ENCODE measurements at places on chromosomes 7 and 10.

DNA sequence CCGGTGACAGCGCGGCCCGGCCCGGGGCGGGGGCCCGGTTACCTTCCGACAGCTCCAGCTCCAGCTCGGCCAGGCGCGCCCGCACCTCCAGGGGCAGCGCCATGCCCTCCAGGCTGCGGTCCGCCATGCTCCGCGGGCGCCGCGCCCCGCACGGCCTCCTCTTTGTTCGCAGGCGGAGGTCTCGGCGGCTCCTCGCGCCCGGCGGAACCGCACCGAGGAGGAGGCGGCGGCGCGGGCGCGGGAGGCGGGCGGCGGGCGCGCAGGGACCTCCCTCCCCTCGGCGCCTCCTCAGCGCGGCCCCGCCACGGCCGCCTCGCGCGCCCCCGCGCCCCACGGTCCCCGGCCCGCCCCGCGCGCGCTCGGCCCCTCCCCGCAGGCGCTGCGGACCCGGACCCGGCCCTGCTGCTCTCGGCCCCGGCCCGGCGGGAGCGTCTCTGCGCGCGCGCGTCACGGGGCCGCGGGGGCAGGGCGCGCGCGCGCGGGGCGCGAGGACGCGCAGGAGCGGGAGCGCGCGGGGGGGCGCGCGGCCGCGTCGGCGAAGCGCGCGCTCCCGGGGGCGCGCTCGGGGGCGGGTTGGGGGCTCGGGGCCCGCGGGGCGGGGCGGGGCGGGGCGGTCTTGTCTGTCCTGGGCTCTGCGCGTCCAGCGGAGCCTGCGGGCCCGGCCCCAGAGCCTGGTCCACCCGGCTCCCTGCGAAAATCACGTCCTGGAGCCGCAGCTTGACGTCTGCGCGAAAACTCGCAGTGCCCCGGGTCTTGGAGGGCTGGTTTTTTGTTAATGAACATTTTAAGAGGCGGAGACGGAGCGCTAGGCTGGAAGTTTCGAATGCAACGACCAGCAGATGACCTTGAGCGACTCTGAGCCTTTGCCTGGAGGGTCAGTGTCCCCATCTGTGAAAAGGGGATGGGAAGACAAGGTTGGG is at the start of gene DIP2C:
DIP2C (minus strand) TSS at position 217 of the 920 bp plus-strand sequence; CDS start at position 127, 90 bp downstream.
- DNase-seq = peak; percentile 37

DNA sequence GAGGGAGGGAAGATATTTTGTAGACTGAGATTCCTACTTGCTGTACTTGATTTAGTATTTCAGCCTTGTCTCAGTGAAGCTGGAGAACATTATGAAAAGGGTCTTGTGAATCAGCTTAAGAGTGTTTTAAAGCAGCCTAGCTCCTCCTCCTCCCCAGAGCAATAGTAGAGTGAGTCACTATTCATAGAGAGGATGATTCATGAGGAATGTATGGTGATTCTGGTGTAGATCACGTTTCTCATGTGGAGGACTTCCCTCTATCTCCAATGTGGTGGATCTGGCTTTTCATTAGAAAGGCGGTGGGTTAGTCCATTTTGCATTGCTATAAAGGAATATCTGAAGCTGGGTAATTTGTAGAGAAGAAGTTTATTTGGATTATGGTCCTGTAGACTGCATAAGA is 340.1 kb upstream of the CHRM2 start:
- DNase-seq = peak; percentile 65

- DNase-seq = no peak
Measured at GRCh38 chr10:133364645-133365431, 7.0 kb upstream of the FUOM start.

DNA sequence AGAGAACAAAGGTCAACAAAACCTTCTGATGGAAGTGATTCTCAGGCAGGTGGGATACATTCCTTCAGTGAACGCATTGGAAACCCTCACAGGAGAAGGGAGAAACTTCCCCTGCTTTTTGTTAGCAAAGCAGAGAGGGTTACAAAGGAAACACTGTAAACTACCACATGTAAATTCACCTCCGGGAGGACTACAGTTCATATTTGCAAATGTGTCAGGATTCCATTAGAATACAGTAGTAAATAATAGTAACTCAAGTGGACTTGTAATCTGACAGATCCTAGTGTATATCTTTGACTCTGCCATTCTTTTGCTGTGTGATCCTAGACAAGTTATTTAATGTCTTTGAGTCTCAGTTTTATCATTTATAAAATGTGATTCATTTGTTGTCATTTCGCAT is 504.3 kb upstream of the NRP1 start:
- no peak for DNase-seq

DNA sequence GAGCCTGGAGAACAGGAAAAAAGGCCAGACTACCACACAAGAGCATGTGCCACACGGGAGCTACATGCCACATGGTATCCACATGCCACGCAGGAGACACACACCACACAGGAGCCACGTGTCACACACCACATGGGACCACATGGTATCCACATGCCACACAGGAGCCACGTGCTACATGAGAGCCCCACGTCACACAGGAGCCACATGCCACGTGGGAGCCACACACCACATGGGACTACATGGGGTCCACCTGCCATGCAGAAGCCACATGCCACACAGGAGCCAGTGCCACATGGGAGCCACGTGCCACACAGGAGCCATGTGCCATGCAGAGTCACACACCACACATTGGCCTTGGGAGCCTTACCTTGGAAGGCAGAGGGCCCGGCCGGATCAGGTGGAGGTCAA is 244.4 kb upstream of the PPP2R2D start:
- no peak for DNase-seq

DNA sequence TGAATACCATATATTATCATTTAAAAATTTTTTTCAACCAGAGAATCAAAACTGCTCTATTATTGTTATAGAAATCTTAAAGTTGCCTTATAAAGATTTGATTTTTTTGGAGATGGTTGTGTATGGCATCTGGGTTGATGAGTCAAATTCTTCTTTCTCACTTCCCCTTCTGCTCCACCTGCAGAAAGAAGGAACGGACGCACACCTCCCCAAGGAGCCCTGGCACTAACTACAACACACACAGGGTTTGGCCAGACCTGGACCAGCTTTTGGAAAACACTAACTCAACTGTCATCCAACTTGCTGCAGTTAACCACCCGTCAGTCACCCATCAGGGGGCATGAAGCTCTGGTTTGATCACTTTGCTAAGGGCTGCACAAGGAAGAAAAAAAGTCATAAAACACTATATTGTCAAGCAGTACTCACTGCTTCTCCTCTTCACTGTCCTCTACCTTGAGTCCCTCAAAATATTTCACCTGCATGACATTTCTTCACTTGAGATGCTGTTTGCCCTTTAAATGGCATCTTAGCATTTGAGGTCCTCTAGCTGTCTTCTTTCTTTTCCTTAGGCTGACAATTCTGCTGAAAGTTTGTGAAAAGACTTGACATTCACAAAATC is 266.7 kb upstream of the PHF14 start:
- DNase-seq = no peak

GRCh38 chr10:5325076-5325475 is 39.7 kb upstream of the UCN3 start:
- DNase-seq = no peak

DNA sequence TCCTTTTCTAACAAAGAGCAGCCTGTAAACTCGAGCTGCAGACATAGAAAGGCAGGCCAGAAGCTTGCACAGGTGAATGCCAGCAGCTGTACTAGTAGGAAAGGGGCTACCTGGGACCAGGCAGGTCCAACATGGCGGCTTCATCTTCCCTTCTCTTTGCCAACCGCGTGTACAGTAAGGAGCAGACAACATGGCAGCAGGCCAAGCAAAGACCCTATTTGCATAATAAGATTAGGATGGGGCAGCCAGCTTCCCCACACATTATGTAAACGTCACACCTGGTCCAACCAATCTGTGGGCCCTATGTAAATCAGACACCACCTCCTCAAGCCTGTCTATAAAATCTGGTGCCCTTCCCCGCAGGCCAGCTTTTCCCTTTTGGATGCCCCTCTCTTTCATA is 1186.5 kb upstream of the AUTS2 start:
- DNase-seq = no peak

DNA sequence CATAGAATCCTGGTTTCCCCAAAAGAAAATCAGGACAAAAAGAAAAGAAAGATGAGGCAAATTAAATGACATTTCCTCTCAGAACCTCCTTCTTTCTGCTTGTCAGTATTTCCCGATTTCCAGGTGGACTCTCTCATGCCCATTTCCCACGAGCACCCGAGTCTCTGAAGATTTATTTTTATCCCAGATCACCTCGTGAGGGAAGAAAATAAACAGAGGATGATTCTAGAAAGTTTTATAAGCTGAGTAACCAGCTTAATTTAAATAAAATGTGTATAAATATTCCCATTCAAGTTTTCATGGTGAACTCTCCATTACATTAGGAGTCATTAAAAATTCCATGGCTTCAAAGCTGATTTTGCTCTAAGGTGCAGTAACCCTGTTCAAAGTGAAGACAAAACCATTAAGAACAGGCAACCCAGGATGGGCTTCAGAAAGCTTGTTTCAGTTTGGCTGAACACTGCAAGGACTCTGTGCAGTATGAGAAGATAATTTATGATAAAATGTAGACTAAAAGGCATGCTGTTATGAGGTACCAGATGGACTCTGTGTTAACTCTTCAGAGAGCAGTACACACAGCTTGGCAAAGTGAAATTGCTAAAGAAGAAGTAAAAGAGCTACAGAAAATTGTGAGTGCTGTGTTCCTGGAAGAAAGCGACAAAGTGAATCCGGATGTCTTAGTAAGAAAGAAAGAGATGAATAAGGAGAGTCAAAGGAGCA is 521.3 kb upstream of the LRRN3 start:
- no peak for DNase-seq

- DNase-seq = no peak
Measured at GRCh38 chr7:122746948-122747347, 44.2 kb upstream of the RNF148 start.

DNA sequence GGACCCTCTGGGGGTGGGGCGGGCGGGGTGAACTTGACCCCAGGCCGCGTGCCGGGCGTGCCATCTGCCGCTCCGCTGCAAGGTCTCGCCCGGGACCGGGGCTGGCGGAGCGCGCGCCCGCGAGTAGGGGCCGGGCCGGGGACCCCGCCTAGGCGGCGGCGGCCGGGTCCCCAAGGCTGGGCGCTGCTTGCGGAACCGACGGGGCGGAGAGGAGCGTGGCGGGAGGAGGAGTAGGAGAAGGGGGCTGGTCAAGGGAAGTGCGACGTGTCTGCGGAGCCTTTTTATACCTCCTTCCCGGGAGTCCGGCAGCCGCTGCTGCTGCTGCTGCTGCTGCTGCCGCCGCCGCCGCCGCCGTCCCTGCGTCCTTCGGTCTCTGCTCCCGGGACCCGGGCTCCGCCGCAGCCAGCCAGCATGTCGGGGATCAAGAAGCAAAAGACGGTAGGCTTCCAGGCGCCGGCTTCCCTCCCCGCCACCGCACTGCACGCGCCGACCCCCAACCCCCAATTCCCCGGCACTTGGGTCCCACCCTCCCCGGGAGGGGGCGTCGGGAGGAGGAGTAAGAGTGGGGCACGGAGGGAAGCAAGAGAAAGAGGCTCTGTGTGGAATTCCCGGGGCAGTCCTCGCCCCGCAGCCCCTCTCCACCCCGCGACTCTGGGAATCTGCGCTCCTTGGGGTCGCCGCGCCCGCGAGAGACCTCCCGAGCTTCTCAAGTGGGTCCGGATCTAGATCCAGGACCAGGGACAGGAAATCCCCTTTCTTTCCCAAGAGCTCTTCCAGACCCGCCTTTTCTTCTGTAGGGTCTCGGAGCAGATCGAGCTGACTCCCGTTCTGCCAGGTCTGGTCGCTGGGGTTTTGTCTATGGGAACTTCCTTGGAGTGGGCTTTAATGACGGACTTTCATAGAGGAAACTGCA is at the start of gene PAPSS2:
PAPSS2 (plus strand) TSS at position 308 of the 913 bp plus-strand sequence; CDS start at position 412, 104 bp downstream.
- peak; percentile 49 for DNase-seq

GRCh38 chr7:72446591-72447462 is 34.7 kb upstream of the CALN1 start:
- no peak for DNase-seq

- DNase-seq = peak; percentile 53
Measured at GRCh38 chr7:24898691-24899090, 81.3 kb downstream of the OSBPL3 start.

- no peak for DNase-seq
Measured at GRCh38 chr7:64811767-64812166, 17.5 kb downstream of the ZNF138 start.

DNA sequence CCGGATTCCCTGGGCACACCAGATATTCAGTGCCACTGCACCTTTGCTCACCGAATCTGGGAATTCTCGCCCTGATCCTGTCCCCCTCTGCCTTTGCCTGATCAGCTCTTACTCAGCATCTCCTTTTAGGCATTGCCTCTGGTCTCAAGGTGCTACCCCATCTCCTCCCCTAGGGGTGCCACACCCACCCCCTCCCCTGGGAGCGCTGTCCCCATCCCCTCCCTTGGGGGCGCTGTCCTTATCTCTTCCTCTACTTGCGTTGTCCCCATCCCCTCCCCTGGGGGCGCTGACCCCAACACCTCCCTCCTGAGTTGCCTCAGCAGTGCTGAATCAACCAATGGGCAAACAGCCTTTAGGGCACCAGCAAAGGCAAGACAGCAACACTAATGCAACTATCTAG is 686.9 kb upstream of the FOXK1 start:
- DNase-seq = no peak

DNA sequence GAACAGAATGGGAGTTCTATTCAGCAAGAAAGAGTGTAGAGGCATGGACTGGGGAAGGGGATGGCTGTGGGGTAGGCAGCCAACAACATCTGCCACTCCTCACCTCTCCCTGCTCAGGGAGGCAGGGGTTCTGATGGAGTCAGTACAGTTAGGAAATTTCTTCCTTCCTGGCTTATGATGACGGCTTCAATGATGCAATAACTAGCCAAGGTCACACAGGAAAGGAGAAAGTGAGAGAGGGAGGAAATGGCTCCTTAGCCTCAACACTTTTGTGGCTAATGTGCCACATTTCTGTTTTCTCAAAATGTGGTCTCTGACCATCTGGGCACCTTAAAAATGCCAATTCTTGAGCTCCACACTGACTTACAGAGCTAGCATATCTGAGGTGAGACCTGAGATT is 79.3 kb upstream of the PDZD8 start:
- peak; percentile 45 for DNase-seq

GRCh38 chr7:584122-584465 is 64.4 kb upstream of the PDGFA start:
- DNase-seq = peak; percentile 9

DNA sequence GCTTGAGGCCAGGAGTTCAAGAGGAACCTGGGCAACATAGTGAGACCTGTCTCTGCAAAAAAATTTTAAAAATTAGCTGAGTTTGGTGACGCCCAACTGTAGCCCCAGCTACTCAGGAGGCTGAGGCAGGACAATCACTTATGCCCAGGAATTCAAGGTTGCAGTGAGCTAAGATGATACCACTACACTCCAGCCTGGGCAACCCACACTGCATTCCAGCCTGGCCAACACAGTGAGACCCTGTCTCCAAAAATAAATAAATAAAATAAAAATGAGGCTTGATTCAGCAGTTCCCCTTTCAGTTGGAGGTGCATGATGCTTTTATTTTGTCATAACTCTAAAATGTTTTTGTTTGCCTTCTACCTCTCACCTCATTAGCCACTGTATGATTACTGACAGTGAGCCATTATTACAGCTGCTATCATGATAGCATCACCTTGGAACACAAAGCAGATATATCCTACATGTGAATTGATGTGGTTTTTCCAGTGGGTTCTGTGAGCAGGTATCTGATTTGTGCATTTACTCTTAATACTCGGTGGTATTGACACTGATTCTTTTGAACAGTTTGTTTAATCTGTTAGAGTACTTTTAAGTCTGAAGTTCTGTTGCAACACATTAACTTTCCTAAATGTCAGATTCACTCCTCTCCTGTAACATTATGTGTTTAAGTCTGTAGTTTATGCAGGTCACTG is 49.1 kb downstream of the ARID5B start:
- DNase-seq = no peak

GRCh38 chr10:132296666-132297443 is 10.9 kb downstream of the STK32C start:
- DNase-seq = no peak
